ENCODE measurements at places on chromosomes 12 and 14.
A peak's percentile ranks its signal among the peaks of the same experiment; 100 is the strongest.

- DNase-seq = no peak
Observed at GRCh38 chr14:67428501-67429031, 16.6 kb upstream of the PLEK2 start.

GRCh38 chr14:92532490-92533163, 19.0 kb downstream of the RIN3 start:
- no peak for DNase-seq

DNA sequence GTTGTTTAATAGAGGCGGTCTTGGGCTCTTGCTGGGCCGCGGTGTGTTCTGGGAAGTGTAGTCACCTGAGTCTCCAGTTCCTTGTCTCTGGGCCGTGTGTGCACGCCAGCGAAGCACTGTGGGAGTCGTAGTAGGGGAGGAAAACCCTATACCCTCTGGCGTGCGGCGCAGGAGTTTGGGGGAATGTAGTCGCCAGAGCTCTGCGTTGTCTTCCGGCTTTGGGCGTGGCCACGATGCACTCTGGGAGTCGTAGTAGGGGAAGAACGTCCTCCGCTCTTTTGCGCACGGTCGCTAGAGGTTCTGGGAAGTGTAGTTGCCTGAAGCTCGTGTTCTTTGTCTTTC, 726 bp upstream of the ZNF140 start:
- peak; percentile 96 for DNase-seq

DNA sequence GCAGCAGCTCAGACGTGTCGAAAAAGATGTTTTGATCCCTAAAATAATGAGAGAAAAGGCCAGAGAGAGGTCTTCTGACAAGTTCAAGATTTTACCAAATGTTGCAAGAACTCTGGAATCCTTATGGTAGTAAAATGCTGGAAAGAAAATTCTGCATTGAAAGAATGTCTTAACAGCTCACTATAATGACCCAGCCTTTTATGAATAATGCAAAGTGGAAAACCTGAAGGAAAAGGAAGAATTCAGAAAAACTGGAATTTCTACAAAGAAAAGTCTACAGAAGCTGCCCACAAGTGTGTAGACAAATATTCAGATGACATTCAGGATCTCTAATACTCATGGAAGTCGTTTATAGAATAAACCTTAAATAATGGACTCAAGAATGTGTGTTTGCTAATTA, 1.8 kb upstream of the CCDC88C start:
- no peak for DNase-seq

GRCh38 chr12:120240495-120240833, 25.1 kb downstream of the PXN start:
- no peak for DNase-seq

- no peak for DNase-seq
Observed at GRCh38 chr12:123077298-123078119, 73.4 kb downstream of the PITPNM2 start.

DNA sequence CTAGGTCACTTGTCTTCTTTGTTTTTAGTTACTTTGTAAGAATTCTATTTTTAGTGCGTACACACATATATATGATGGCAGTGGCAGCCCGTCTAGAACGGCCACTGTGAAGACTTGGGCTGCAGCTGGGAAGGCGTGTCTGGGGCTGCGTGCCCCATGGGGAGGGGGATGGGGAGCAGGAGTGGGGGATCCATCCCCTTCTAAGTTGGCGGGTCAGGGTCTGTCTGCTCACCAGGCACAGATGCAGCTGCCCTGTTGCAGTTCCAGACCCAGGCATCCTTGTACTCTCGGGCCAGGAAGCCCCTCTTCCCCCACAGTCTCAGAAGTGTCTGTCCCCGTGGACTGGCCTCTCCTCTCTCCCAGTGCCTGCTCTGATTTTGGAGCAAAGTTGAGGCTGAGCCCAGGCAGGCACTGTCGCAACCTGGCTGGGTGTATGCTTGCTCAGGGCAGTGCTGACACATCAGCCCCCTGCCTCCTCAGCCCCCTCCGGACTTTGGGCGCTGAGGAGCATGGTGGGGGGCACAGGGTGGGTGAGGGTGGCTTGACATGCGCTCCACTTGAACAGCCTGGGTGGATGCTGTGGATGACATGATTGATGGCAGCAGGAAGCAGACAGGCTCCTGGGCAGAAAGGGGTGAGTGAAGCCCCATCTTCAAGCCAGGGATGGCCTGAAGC, 271.2 kb upstream of the NAV3 start:
- DNase-seq = no peak

- no peak for DNase-seq
Observed at GRCh38 chr12:117484901-117485300, 123.5 kb upstream of the NOS1 start.

GRCh38 chr12:14560904-14561574, 6.6 kb downstream of the PLBD1 start:
- DNase-seq = no peak

DNA sequence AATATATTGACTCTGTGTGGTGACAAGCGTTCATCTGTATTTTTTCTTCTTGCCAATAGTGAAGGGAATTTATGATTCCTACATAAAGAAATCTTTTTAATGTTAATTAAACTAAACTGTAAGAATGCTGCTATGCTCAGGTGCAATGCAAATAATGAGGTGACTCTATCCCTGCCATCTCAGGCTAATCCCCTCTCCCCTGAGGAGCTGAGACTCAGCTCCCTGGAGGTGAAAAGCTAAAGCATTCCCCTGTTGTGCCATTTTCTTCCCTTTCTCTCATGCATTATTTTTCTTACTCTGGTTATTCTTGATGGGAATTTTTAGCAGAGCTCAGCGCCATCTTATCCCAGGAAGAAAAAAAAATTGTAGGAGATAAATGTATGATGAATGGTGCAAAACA, 113.9 kb upstream of the FGD4 start:
- DNase-seq = no peak

- no peak for DNase-seq
Observed at GRCh38 chr14:66341239-66341638, 144.9 kb upstream of the CCDC196 start.

DNA sequence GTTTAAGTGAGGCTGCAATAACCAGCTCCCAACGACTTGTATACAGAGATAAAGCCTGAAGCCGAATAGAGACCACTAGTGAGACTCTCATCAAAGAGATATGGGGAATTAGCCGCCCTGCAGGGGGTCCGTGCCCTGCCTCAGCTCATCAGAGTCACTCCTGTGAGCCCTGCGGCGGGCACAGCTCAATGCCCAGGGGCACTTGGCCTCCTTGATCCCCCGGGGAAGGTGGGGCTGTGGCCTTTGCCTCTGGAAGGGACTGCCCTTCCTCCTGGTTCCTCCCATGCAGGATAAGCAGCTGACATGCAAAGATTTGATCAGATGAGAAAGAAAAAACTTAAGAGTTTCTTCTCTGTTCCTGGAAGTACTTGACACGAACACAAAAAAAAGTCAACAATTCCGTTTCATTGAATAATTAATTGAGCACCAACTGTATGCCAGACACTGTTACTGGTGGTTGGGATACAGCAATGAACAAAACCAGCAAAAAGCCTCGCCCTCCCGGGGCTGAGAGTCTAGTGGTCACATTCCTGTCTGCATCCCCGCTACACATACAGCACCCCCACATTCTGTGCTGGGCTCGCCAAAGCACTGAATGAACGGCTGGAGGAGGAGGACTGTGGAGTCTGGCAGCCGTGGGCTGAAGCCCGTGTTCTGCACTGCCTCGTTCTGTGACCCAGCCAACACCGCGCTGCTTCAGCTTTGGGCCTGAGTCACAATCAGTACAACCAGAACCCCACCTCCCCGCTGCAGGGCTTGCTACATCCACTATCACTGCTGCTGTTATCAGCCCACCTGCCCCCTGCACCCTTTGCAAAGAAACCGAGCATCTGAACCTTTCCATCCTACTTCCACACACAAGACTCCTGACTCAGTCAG, 10.3 kb downstream of the TTC7B start:
- no peak for DNase-seq

GRCh38 chr12:26247873-26248272, 52.5 kb downstream of the SSPN start:
- no peak for DNase-seq

DNA sequence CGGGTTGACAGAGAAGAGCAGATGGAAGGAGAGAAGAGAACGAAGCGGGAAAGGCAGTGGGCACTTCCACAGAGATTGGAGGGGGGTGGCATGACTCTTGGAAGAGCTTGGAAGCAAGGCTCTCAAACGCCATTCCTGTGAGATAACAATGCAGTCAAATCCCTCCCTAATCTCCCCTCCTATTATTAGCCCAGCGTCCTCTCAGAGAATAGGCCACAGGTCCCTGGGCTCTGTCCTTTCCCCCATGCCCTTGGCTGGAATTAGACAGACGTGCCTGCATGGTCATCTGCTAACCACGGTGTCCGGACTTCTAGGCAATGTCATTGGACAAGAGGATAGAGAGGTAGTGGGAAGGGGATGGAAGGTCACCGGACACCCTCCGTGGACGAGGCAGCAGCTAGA, 8.0 kb upstream of the MYH7 start:
- DNase-seq = no peak

DNA sequence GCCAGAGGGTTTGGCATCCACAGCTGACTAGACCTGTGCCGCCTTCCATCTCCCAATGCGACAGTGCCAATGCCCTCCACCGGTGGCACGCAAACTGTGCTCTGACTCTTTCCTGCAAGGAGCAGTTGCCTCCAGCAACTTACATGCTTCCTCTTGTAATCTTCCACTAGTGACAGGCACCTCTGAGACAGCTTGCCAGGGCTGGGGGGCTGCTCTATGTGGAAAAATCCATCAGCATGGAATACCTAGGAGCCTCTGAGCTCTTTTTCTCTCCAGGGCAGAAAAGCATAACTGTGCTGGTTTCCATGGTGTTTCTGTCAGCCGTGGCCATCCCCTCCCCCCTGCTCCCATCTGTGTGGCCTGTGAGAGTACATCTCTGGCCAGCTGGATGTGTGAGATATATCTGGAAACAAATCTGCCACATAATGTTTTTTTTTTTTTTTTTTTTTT, 110.6 kb downstream of the MYRFL start:
- DNase-seq = no peak

GRCh38 chr14:91419044-91419397, 1.4 kb upstream of the CCDC88C start:
- no peak for DNase-seq

DNA sequence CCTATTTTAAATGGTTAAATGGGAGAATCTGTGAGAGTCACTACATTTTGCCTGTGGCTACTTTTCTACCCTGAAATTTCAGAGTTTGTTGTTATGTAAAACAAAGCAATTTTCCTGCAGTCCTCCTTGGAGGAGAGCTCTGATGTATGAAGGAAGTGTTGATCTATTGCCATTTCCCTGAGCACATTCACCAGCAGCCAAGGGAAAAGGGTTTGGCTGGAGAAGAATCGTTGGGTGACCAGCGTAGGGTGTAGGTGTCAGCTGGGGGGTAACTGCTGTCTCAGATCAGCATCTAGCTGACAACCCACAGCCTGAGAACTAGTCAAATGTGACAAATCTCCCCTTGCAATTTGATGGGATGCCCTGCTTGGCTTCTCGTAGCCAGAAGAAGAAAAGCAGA, 230.5 kb downstream of the PDZRN4 start:
- DNase-seq = no peak

DNA sequence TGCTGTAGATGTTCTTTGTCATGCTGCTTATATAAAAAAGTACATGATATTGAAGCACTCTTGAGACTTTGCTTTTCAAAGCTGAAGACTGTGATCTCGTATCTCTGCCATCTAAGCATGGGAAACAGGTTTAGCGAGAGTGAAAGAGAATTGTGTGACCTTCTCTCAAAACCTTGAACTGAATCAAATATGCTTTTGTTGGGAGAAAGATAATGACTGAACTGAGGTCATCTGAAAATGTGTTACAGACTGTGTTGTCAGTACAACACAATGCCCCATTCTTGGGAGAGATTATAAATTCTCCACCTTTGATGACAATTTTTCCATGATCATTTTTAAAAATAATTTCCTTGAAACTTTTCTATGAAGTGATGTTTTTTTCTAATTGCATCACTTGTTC, 272.1 kb upstream of the SEL1L start:
- DNase-seq = no peak

- DNase-seq = no peak
Observed at GRCh38 chr12:33596814-33597213, 157.2 kb upstream of the SYT10 start.

DNA sequence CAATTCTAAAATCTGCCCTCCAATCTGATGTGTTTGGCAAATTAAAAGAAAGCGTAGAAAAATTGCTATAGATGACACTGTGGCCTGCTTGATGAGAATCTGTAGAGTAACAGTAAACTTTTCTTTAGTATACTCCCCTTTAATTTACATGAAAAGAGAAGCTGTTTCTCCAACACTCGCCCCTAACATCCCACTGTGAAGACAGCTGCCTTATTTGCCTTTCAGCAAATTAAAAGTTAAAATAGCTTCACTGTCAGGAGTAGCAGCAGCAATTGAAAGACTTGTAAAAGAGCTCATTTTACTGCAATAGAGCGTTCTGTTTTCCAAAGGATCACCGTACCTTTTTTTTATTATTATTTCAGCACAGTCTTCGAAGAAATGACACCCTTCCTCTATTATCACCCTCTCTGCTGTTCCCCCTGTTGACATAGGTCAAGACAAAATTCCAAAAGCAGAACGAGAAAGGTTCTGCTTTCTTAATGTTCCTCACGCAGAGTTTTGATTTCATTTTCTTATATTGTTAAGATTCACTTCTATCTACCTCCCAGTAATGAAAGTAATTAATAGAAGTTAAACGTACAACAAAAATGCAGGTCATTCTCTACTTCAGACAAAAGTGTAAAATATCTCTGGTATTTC, 153.5 kb upstream of the USP15 start:
- no peak for DNase-seq

- DNase-seq = no peak
Observed at GRCh38 chr12:104131609-104132008, 6.4 kb downstream of the NFYB start.

DNA sequence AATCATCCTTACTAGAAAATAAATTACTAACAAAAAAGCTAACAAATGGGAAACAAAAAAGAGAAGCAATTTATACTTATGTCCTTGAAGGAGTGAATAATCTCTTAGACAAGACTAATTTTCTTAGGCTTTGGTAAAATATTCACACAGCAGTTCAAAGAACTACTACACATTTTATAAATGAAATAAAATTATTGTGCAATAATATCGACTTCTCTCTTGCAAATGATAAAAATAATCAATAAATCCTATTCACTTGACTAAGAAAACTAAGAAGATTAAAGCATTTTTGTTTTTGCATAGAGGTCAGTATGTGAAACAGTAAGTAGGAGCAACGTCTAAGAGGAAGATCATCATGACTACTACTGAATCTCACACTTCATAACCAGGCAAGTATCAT, 82.0 kb downstream of the EML5 start:
- DNase-seq = no peak

GRCh38 chr12:31300783-31301182, 25.2 kb downstream of the SINHCAF start:
- DNase-seq = no peak

DNA sequence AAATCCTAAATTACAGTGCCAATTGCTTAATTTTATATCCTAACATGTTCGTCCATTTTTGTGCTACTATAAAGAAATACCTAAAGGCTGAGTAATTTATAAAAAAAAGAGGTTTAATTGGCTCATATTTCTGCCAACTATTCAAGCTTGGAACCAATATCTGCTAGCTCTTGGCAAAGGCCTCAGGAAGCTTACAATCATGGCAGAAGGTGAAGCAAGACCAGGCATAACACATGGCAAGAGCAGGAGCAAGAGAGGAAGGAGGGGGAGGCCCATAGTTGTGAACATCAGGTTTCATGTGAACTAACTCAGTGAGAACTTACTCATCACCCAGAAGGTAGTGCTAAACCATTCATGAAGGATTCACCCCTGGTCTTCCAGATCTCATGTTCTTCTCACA, 494.3 kb downstream of the CCER1 start:
- DNase-seq = no peak

- DNase-seq = no peak
Observed at GRCh38 chr12:93773122-93773871, 96.1 kb downstream of the CRADD start.

- no peak for DNase-seq
Observed at GRCh38 chr12:54038284-54038870, 5.5 kb downstream of the HOXC5 start.
